EH (cell line): ENCODE measurements at places on chromosomes 2 and 18.

DNA sequence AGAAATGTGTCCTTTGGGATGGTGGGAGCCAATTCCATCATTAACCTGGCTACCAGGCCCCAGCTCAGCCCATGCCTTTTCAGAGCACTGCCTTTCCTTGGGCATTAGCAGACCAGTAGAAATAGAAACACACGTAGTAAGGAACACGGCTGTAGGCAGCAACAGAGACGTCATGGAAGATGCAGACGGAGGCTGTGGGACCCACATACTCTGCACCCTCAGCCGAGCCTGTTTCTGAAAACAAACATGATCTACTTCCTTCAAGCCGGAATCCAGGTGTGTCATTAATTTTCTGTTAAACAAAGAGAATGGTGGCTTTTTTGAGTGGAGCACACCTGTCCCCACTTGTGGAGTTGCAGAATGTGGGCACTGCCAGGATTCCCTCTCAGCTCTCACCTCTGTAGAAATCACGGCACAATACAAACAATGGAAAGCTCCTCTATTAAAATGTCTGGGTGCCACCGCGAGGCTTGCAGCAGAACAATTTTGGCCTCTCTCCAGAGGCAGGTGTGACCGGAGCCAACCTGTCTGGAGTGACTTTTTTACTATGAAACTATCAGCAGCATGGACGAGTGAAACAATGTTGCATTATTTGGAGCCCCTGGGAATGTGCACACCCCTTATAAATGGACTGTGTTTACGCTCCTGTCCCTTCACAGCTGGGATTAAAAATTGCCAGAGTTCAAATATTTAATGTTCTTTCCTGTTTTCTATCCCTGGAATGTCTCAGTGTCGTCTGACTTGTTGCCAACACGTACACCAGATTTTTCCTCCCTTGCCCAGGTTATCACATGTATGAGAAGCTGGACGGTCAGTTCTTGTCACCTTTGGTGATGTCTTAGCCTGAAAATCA is 31.7 kb downstream of the SPP2 start:
- DNase-seq, result no peak

- DNase-seq, result no peak
These were observed 35.2 kb downstream of the KIF1A start for GRCh38 chr2:240784629-240785423.

- no peak for DNase-seq
These were observed 439.4 kb upstream of the CWC22 start for GRCh38 chr2:180446492-180446891.

DNA sequence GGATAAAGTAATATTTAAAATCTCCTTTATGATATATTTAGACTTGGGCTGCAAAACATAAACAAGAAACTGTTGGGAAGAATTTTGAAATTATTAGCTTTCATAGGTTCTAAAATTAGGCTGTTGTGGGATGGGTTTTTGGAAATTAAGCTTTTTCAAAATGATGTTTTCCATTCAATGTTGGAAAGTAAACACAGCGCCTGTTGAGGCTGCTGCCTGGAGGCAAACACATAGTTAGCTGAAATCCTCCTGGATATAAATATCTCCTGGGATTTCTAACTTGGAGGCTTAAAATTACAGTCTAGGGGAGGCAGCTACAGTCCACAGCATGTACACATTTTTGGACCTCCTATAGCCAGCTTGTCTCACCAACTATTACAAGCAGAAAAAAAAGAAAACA is 197.3 kb downstream of the DCC start:
- no peak for DNase-seq

- no peak for DNase-seq
These were observed 16.3 kb downstream of the CWC22 start for GRCh38 chr2:179990676-179991317.

GRCh38 chr2:172965433-172966212 is 110.0 kb upstream of the MAP3K20 start:
- no peak for DNase-seq

- DNase-seq, result no peak
These were observed 111.9 kb upstream of the LYPD6 start for GRCh38 chr2:149218497-149218896.
